Small intestine (tissue), 16 donors: ENCODE measurements at places on chromosomes 7 and 10. TPM values are rescaled to one million over a fixed set of nuclear protein-coding genes. Genes with fewer than 3 reads are reported as not detected.

Gene ABCB1
- 63.2 TPM for polyA plus RNA-seq

DNA sequence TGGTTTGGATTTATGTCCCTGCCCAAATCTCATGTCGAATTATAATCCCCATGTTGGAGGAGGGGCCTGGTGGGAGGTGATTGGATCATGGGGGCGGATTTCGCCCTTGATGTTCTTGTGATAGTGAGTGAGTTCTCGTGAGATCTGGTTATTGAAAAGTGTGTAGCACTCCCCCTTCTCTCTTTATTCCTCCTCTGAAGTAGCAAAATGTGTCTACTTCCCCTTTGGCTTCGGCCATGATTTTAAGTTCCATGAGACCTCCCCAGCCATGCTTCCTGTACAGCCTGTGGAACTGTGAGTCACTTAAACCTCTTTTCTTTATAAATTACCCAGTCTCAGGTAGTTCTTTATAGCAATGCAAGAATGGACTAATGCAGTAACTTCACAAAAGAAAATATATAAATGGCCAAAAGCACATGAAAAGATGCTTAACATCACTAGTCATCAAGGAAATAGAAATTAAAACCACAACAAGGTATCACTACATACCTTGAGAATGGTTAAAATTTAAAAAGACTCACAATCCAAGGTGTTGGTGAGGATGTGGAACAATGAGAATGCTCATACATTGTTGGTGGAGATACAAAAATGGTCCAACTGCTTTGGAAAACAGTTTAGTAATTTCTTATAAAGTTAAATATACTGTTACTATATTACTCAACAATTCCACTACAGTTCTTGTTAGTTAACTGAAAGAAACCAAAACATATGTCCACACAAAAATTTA, 218.7 kb downstream of the SNX10 start:
- no peaks in the 10 kb centered on the region for H3K4me1 ChIP-seq
- DNase-seq = no peak
- H3K27ac ChIP-seq = no peak overlapping the region
- no peaks in the 10 kb centered on the region for H3K36me3 ChIP-seq
- H3K27me3 ChIP-seq = peaks cover 2% of the 10 kb centered on the region

Gene TSPAN15
- 48.5 TPM for polyA plus RNA-seq

Gene THAP5
- 10.1 TPM for polyA plus RNA-seq

Gene PAPSS2
- polyA plus RNA-seq = 37.3 TPM

DNA sequence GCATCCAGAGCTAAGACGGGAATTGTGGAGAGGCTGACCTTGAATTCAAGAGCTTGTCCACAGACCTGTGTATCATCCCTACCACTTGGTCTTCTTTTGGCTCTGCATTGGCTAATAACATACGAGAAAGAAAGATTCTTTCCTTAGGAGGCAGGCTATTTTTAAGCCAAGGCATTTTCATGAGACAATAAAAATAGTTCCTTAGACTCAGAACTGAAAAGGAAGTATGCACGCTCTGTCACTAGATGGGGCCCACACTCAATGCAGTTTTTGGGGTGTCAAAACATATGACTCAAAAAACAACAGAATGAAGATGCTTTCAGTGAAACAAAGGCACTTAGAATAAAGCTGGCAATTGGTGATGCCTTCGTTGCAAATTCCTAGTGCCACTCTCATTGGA, 265.9 kb upstream of the DGKB start:
- H3K27ac ChIP-seq = no peak overlapping the region
- no peaks in the 10 kb centered on the region for H3K27me3 ChIP-seq
- no peaks in the 10 kb centered on the region for H3K36me3 ChIP-seq
- H3K4me3 ChIP-seq = no peak overlapping the region

DNA sequence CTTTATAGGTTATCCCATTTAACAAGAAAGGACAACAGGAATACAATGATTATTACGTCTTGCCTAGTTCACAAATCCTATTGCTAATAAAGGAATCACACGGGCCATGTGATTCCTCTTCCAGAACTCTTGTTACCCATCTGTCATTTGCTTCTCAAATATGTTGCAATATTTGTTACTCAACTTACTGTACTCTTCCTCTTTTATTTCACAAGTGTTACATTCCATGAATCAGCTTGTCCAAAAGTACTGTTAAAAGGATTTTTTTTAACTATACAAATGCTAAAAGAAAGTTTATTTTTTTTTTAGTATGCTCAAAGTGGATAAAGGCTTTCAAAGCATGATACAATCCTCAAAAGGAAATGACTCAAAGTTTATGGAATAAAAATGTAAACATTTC, 3.9 kb upstream of the CD36 start:
- H3K27me3 ChIP-seq = no peaks in the 10 kb centered on the region
- H3K36me3 ChIP-seq = no peaks in the 10 kb centered on the region
- no peak overlapping the region for H3K4me3 ChIP-seq

- no peak overlapping the region for H3K27ac ChIP-seq
- no peaks in the 10 kb centered on the region for H3K36me3 ChIP-seq
- no peak for DNase-seq
- no peaks in the 10 kb centered on the region for H3K4me1 ChIP-seq
- H3K27me3 ChIP-seq = no peaks in the 10 kb centered on the region
- H3K4me3 ChIP-seq = no peak overlapping the region
These were observed 291.2 kb upstream of the MBL2 start for GRCh38 chr10:53063805-53064204.

DNA sequence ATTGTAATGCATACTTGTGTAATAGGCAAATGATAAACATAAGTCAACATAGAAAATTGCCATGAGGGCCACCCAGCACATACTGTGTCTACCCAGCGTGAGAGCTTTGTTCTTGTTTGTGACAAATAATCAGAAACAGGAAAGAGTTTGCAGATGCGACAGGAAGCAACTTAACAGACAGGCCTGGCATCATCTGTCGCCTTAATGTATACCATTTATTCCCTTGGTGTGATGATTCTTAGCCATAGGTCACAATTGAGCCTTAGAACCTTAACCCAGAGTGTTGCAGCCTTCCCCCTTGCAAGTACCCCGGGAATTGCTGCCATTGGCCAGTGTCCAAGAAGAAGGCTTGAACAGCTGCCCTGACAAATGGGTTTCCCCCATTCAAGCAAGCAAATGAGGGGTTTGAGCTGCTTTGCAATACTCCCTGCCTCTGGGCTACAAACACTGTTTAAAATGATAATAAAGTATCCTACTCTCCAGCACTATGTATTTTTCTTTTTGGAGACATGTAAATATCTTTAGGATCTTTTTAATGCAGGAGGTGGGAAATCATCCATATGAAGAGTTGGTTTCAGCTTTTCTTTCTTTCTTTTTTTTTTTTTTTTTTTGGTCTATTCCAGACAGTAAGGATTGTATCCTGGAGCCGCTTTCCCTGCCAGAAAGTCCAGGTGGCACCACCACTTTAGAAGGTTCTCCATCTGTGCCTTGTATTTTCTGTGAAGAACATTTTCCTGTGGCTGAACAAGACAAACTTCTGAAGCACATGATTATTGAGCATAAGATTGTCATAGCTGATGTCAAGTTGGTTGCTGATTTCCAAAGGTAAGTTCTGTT, 80.0 kb downstream of the ZNF277 start:
- no peak for DNase-seq
- H3K4me3 ChIP-seq = no peak overlapping the region
- H3K27me3 ChIP-seq = no peaks in the 10 kb centered on the region
